ENCODE measurements at places on chromosomes 13 and 19.
A peak's percentile ranks its signal among the peaks of the same experiment; 100 is the strongest.

GRCh38 chr13:76656500-76656899 is 229.7 kb downstream of the KCTD12 start:
- no peak for DNase-seq

GRCh38 chr13:50037788-50038187 is 22.5 kb downstream of the KCNRG start:
- no peak for DNase-seq

DNA sequence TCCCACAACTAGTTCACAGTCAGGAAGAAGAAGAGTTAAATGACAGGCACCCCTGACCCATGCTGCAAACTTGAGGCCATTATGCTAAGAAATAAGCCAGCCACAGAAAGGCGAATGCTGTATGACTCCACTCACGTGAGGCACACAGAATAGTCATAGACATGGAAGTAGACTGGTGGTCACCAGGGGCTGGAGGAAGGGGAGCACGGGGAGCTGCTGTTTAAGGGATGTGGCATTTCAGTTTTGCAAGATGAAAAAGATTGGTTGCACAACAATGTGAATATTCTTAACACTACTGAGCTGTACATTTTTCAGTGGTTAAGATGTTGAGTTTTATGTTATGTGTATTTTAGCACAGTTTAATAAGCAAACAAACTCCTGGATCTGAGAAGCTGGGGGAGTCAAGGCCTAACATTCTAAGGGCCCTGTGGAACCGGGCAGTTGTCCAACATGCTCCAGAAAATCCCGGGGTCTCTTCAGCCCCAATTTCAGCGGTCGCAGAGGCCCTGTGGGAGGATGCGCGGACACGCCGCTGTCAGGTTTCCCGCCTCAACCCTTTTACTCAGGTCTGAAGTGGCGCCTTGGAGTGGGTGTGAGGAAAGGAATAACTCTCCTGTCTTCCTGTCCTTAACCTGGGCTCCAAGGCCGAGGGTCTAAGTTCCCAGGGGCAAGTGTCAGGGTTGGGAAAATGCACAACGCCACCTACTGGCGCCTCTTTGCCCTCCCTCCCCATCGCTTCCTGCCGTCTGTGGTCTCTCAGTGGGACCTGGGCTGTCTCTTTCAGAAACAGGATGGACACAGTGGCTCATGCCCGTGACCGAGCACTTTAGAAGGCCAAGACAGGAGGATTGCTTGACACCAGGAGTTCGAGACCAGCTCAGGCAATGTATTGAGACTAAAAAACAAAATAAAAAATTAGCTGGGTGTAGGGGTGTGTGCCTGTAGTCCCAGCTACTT is 4.4 kb upstream of the TMEM272 start:
- DNase-seq, result no peak

DNA sequence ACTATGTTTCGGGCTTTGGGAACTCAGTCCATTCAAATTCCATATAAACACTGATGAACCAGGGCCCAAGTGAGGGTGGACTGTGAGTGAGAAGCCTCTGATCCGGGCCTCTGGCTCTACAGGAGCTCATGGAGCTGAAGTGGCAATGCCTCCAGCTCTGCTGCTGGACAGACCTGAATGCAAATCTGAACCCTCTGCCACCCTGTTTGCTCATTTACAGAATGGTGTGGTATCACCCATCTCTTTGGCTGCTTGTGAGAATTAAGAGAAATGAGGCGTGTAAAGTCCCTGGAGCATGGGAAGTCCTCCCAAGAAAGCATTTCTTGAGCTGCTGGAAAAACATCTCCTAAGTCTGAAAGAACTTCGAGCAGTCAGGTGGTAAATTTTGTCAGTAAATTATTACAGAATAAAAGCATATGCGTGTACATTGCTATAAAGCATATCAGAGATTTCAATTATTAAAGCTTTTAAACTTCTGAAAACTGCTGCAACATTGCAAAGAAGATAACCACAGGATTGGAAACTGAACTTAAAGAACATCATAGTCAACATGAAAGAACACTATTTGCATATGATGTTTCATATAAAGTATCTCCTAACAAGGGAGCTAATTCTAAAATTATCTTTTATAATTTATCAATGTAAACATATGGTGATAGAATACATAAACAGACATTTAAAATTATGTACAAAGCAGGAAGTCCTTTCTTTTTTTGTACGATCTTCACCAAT is 369.0 kb downstream of the UQCRFS1 start:
- no peak for DNase-seq

GRCh38 chr19:54436628-54437252 is 12.3 kb upstream of the LENG8 start:
- no peak for DNase-seq

- no peak for DNase-seq
Observed at GRCh38 chr13:42054798-42055499, 6.5 kb downstream of the DGKH start.

GRCh38 chr13:25717666-25718197 is 334.1 kb downstream of the SHISA2 start:
- no peak for DNase-seq

DNA sequence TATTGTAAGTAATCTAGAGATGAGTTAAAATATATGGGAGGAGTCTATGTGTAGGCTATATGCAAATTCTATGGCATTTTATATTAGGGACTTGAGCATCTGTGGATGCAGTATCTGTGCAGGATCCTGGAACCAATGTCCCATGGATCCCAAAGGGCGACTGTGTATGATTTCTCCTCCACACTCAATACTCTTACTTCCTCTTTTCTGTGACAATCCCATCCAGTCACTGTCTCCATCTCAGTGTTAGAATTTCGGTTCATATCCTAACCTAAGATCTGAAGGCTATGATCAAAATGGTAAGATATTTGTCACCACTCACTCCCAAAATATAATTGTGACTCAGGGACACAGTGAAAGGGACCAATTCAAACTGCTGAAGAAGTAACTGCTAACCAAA is 15.1 kb upstream of the ZNF599 start:
- no peak for DNase-seq

DNA sequence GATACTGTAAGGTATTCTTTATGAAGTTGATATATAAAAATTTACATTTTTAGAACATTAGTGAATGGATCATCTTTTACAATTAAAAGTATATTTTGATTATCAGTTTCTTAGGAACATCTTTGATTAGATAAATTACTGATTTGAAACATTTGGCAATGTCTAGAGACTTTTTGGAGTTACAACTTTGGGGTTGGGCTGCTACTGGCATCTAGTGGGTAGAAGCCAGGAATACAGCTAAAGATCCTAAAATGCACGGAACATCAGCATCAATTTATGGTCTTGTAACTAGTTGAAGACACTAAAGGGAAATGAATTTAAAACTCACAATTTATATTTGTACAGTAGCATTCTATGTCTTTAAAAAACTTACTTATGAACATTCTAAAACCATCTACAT is 19.9 kb downstream of the POMP start:
- no peak for DNase-seq

- DNase-seq, result no peak
Observed at GRCh38 chr13:51802631-51803418, 1.1 kb downstream of the DHRS12 start.

GRCh38 chr19:16420336-16420676 is 51.5 kb downstream of the EPS15L1 start:
- DNase-seq, result no peak

DNA sequence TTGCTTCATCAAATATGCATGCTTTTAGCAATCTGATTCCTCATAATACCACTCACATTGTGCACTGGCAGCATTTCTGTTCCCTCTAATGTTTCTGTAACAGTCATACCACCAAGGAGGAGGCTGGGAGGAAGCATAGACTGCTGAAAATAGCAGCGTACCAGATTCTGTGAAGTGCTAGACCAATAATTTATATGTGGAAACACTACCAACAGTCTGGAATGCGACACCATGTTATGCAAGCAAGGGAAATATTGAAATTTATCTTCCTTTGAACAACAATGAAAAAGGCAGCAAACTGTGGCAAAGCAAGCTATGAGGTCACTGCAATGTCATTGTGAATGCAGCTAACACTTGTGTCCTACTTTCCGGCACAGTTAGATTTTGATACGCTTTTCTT is 1388.0 kb downstream of the EFNB2 start:
- no peak for DNase-seq

GRCh38 chr19:40523322-40524047 is 53.2 kb upstream of the SHKBP1 start:
- no peak for DNase-seq

DNA sequence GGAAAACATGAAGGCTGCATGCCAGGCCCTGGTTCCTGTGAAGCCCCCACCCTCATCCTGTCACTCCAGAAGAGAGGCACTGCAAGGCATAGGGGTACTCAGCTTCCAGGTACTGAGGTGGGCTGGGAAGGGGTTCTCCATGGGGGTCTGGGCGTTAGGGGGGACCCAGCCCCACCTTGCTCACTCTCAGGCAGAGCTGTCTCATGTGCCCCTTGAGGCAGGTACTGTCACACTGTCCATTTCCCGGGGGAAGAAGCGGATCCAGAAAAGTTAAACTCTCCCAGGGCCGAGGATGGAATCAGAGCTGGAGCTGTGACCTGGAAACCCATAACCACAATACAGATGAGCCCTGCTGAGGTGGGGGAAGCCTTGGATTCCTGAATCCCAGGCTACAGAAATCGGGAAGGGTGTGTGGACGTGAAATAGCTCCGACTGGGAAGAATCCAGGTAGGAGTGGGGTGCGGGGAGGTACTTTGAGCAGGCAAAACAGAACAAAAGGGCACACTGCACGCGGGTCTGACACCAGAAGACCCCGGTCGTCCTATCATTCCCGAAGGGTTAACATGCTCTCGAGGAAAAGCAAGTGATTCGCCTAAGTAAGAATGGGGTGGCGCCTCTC is 540 bp upstream of the USE1 start:
- DNase-seq, result no peak

DNA sequence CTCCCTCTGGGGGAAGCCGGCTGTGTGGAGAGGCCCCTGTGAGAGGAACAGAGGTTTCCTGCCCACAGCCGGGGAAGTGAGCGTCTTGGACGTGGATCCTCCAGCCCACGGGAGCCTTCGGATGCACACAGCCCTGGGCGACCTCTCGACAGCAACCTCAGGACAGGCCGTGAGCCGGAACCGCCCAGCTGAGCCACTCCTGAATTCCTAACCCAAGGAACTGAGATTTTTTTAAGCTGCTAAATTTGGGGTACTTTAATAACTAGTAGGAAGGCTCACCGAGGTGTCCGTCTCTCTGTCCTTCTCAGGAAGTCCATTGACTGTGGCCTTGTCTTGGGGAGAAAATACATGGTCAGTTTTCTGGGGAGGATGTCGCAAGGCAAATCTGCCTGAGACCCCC is 9.1 kb downstream of the LAIR1 start:
- no peak for DNase-seq

DNA sequence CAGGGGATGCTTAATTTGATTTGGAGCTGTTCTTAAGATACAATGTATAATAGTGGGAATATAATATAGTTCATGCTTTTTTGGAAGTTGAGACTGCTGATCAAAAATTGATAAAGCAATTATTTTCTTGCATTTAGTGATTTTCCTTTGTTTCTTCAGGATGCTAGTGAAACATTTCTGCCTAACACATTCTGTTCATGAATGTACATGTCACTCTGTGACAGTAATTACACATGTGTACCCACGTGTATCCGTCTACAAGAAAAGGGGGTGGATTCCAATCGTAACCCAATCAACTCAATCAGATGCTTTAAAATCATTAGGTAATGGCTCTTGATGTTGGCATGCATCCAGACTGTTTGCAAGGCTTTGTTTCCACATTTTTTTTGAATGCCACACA is 5.0 kb upstream of the FRY start:
- DNase-seq, result no peak

GRCh38 chr19:18478545-18479311 is 40.8 kb upstream of the ISYNA1 start:
- DNase-seq, result no peak

GRCh38 chr13:59088716-59089115 is 1075.0 kb downstream of the DIAPH3 start:
- DNase-seq, result no peak

DNA sequence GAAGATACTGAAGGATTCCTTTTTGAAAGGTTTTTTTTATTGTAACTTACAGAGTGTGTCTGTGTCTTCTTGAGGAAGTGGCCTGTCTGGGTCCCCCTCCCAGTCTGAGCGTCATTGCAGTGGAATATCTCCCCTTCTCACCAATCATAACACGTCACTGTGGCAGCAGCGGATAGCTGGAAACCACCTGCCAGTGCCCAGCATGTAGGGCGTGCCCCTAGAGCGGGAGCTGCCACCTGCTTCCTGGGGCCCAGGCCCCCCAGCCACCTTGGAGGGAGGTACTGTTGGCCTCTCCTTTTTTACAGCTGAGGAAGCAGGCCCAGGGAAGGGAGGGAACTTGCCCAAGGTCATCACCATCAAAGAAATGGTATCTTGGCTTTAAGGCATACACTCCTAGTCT is 4.6 kb upstream of the DNM2 start:
- DNase-seq, result no peak

- DNase-seq, result no peak
Observed at GRCh38 chr13:45688577-45688976, 13.5 kb upstream of the CBY2 start.

- no peak for DNase-seq
Observed at GRCh38 chr13:100458673-100459072, 129.9 kb downstream of the GGACT start.

DNA sequence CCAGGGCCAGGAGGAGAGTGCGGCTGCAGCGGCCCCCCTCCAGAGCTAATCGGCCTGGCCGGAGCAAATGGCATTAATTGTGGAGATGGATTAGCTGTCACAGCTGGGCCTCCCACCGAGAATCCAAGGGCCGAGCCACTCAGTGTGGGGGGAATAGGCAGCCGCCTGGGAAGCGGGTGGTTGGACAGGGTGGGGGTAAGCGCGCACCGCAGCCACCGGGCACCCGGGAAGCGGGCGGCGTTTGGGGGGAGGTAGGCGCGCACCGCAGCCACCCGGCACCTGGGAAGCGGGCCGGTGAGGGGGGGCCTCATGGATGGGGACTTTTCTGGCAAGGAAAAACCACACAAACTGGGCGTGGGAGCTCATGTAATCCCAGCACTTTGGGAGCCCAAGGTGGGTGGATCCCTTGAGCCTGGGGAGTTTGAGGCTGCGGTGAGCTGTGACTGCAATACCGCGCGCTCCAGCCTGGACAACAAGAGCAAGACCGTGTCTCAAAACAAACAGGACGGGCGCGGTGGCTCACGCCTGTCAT is 9.7 kb downstream of the R3HDM4 start:
- no peak for DNase-seq

DNA sequence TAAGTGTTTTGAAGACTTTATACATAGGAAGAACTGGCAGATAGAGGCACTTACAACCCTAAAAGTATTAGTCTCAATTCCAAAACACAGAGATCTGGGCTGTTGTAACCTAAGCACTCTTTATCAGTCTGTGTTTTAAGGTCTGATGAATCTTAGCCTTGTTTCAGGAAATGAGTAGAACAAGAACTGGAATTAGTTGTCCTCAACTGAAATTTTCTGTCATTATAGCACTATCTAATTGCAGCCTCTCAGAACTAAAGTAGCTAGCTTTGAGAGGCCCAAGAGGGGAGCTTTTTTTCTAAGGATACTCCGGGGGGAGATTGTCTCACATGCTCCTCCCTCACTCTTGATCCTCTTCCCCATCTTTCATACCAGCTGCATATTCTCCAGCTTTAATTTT is 13.1 kb downstream of the HNRNPM start:
- DNase-seq, result no peak

- no peak for DNase-seq
Observed at GRCh38 chr19:2561221-2561620, 85.3 kb downstream of the GADD45B start.

GRCh38 chr13:29901710-29902631 is 51.6 kb upstream of the UBL3 start:
- no peak for DNase-seq

GRCh38 chr13:78029901-78030300 is 111.3 kb upstream of the EDNRB start:
- DNase-seq, result no peak

GRCh38 chr13:30746791-30747190 is 11.4 kb downstream of the ALOX5AP start:
- DNase-seq, result no peak

- peak; percentile 80 for DNase-seq
Observed at GRCh38 chr19:48634424-48635262, 2.5 kb downstream of the DBP start.

Data from cortex of kidney (tissue), 1 donor.